ENCODE measurements at places on chromosomes 2 and 18. TPM values are rescaled to one million over a fixed set of nuclear protein-coding genes. Genes with fewer than 3 reads are reported as not detected.

DNA sequence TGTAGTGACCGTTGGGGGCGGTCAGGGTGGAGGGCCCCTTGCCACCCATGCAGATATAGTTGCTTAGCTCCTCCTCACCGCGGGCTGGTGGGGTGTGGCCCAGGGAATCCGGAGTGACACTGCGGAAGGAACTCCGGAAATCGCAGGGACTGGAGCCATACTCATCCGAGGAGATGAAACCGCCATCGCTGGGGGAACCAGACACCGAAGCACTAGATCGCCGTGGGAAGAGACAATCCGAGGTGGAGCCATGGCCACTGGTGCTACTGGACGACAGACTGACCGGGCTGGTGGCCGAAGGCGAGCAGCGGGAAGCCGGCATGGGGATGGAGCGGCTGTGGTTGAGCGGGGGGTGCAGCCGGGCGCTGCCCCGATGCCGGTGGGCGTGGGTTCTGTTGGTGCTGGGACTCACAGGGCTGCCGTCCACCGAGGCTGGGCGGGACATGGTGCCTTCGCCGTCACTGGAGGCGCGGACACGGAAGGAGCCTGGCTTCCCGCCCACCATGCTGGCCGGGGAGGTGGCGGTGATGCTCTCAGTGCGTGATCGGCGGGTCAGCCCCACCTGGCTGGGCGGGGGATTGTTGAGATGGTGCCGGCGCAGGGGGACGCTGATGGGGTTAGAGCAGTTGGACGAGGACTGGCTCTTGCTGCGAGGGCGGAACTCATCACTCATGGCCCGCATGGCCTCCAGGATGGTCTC lies 2.2 kb downstream of the IRS1 start:
- peak; percentile 7 for DNase-seq

The PARD3B gene
- total RNA-seq, result not detected

DNA sequence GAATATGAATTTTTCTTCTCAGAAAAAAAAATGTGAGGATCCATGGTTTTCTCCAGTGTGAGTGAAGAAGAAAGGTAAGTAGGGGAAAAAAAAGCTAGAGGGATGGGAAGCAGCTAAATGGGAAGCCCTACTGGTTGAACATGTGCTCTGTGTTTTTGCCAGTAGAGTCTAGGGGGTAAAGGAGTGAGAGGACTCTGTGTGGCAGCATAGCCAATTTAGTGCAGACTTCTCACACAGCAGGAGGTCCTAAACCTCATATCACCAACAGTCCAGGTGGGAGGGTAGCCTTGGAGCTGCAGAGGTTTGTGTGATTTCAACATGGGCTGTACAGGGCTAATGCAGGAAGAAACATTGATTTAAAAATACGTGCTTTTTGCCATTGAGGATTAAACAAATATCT lies 334.5 kb upstream of the SPHKAP start:
- no peak for DNase-seq

The PCARE gene
- total RNA-seq, result not detected

DNA sequence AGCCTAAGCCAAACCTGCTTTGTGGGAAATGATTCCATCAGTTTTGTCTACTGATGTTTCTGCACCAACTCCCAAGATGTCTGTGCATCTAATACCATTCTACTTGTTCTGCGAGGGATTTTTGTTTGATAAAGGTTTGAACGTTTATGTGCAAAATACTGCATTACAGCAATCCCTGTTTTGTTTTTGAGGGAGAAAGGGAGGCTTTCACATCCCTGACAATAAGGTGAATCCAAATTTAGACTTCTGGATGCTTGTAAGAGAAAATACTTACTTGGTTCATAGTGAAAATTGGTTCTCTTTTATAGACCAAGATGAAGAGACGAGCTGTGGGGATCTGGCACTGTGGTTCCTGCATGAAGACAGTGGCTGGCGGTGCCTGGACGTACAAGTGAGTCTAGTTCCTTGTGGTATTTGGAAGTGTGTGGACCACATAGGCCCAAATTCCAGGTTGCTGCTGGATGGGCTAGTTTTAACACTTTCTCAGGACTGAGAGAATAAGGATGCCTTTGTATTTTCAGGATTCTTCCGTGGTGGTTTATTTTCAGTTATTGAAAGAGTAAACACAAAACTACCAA lies 1.1 kb downstream of the RPL37A start:
- no peak for DNase-seq

DNA sequence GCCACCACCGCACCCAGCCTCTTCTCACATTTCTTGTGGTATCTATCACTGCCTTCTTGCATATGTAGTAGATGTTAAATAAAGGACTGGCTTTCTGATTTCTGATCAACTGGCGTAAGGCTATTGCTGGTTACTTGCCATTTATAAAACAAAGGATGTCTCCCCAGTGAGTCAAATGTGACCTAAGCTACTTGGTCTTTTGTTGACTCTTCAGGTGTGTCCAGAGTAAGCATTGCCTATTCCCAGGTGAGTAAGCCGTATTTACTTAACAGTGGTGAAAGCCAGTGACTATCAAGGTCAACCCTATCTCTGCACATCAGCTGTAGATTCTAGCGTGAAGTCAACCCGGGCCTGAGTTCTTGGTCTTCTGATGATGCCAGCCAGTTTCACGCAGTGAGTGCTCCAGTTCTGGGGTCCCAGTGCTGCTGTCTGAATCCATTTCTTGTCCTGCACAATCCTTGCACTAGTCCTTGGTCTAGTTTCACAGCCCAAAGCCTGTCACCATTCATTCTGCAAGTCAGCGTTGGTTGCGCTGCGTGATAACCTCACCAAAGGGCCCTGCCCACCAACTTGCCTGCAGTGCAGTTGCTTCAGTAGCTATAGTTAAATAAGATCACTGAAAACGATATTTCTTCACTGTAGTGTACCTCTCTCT lies 120.2 kb downstream of the GBX2 start:
- DNase-seq, result no peak

DNA sequence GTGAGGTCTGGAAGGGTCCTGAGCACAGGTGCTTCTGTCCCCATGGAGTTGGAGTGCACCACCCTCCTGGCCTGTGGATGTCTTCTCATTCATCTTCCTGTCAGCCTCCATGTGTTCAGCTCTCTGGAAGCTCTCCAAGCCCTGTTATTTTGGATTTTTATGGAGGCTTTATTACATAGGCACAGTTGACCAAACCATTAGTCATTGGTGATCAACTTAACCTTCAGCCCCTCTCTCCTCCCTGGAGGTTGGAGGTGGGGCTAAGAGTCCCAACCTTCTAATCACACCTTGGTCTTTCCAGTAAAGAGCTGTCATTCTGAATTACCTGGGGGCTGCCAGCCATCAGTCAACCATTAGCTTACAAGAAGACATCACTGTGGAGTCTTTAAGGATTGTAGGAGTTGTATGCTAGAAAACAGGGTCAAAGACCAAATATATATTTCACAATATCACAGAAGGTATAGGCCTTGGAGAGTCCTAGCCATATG lies 7.5 kb upstream of the MCFD2 start:
- DNase-seq, result no peak

The ANKRD30BL gene
- not detected for total RNA-seq

GRCh38 chr2:119674711-119675500 lies 4.1 kb upstream of the TMEM177 start:
- no peak for DNase-seq

The HAAO gene
- 1.2 TPM for total RNA-seq

Measured in activated CD4-positive, alpha-beta T cell treated with anti-CD3 and anti-CD28 coated beads for 36 hours (primary cell).